Caco-2 (cell line): ENCODE measurements at places on chromosomes 1 and 21. TPM values are rescaled to one million over a fixed set of nuclear protein-coding genes. Genes with fewer than 3 reads are reported as not detected.

DNA sequence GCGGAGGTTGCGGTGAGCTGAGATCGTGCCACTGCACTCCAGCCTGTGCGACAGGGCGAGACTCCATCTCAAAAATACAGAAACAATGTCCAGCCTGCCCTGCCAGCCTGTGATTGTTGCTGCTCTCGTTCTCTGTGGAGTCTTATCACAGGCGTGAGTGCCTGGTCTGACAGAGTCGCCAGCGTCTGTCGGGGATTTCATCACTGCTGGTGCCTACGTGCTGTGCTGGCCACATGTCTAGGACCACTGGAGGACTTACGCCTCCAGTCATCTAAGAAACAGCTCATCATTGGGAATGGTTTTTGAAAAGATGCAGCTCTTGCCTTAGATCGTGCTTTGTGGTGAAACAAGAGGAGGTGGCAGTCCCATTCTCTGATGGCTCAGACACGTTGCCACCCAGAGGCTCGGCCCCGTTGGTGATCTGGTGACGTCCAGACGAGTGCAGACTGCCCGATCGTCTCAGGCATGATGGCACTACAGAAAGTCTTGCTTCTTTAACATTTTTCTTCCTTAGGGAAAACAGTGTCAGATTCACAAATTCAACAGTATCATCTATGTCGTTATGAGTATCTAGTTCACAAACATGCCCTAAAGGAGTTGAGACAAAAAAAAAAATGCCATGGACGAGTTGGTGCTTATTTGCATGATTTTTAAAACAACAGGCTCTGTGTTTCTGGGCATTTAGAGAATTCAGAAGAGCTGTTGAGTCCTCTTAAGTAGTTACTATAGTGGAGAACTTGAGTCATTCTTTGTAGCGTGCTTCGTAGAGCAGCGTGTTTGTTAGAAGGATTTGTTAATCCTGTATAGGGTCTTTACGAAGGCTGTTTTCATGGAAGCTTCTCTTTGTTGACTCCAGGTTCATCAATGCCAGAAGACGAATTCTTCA is 47.5 kb downstream of the CBS start:
- peaks cover 10% of the 10 kb centered on the region; the same call in 1 of the 2 replicates for H3K4me1 ChIP-seq
- no peak overlapping the region for H3K27ac ChIP-seq
- DNase-seq = no peak
- no peaks in the 10 kb centered on the region for H3K27me3 ChIP-seq
- H3K4me3 ChIP-seq = no peak overlapping the region

DNA sequence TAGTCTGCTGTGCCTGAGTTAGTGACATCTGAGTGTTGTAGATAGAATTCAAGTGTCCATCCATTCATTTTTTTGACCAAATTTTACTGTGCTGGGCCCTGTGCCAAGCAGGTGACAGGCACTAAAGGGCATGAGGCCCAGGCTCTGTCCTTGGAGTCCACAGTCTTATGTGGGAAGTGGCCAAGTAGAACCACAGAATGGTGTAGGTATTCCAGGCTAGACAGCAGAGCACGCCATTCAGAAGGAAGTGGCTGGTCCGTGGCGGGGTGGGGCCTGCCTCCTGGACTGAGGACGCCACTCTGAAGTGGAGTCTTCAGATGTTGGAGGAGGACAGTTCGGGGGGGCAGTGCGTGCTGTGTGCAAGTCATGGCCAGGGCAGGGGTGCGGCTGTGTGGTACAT is 68.9 kb upstream of the ACTL8 start:
- no peak overlapping the region for H3K27ac ChIP-seq
- H3K4me3 ChIP-seq = no peak overlapping the region
- no peaks in the 10 kb centered on the region; the same call in 1 of the 2 replicates for H3K36me3 ChIP-seq
- no peaks in the 10 kb centered on the region for H3K4me1 ChIP-seq
- DNase-seq = no peak
- H3K27me3 ChIP-seq = no peaks in the 10 kb centered on the region

CLCA4 gene
- not detected in 2 replicates for total RNA-seq

CNTN2 gene
- not detected in 2 replicates for total RNA-seq

SPATA17 gene
- total RNA-seq = 0.84 and 1.1 TPM in 2 replicates
